SK-MEL-5 (cell line): ENCODE measurements at places on chromosomes 3 and 15. TPM values are rescaled to one million over a fixed set of nuclear protein-coding genes. Genes with fewer than 3 reads are reported as not detected.

DNA sequence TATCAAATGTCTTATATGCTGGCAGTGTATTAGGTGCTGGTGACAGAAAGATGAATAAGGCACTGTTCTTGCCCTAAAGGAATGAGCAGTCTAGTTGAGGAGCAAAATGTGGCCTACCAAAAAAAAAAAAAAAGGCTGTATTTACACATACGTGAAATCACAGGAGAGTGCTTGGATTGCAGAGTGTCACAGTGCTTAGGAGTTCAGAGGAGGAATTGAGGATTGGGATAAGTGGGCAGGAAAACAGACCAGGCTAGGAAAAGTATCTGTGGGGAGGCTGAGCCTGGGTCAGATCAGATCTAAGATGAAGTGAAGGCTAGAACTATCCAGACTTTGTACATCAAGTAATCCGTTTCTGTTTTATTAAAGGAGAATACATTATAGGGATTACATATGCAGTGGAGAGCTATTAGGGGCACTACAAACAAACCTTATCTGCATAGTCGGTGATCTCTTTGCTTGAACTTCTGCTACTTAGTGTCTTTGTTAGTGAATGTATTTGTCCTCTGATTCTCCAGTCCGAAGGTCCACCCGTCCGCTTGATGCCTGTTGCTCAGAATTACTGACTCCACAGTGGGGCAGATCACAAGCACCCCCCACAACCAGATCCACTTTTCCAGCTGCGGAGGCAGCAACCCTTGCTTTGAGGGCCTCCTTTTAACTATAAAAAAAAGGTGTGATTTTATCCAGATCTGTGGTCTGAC lies 80.0 kb downstream of the FNDC3B start:
- DNase-seq, result no peak

- DNase-seq, result no peak
Measured at GRCh38 chr3:45164056-45164455, 17.9 kb upstream of the CDCP1 start.

DNA sequence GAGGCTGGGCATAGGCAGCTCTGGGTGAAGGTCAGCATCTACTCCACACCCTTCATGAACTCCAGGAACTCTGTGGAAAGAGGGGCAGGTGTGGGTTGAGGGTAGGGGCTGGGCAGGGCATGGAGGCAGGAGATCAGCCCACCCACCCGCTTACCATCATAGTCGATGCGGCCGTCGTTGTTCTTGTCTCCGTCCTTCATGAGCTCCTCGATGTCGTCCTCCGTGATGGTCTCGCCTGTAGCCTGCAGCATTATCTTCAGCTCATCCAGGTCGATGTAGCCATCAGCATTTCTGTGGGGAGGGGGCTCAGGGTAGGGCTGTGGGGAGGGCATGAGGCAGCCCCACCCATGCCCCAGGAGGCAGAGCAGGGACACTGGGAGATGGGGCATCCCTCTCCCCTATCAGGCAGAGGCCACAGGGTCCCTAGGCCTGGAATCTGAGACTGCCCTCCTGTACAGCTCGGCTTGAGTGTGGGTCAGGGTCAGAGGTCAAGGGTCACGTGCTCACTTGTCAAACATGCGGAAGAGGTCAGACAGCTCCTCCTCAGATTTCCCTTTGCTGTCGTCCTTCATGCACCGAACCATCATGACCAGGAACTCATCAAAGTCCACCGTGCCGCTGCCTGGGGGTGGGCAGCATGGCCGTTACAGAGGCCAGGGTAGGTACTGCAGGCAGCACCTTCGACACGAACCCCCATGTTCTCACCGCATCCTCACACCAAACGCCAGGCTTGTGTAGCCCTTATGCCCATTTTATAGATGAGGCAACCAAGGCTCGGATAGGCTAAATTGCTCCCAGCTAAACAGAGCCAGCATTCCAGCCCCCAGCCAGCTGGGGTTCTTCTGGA lies 2.4 kb downstream of the TNNC1 start:
- DNase-seq, result no peak

DNA sequence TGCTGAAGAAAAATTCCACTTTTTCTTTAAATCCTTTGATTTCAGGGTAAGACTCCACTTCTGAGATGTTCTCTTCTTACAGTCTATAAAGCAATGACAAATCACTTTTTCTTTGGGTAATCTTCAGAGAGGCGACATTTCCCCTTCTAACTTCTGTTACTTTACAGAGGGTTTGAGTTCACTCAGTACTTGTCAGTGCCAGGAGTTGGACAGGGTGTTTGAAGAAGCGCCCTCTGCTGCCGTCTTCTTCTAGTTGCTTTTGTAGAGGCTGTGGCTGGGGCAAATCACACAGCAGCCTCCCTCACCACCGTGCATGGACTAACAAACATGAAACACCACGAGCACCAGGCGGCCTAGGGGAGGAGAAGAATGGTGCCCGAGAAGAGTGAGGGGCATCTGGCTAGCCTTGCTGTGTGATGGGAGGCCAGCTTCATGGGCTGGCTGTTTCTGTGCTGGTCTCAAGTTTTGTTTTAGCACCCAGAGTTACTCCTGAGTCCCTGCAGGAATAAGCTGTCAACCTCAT lies at the start of gene CD80:
CD80 (minus strand) TSS at position 174 of the 523 bp plus-strand sequence. CDS start 1,886 bp downstream, outside the sequence.
- peak; percentile 74 for DNase-seq

Gene GOLGA6L7
- not detected in 2 replicates for total RNA-seq

Gene ZNF660
- total RNA-seq, result 0.03 TPM in 2 replicates

Gene CDHR4
- total RNA-seq, result not detected in 2 replicates

GRCh38 chr15:69014454-69014853 lies at the start of gene NOX5:
NOX5 (plus strand) TSS chr15:69014695; CDS start chr15:69014736, 41 bp downstream.
- peak; percentile 28 for DNase-seq

Gene CA12
- total RNA-seq, result 17.4 and 19.2 TPM in 2 replicates

DNA sequence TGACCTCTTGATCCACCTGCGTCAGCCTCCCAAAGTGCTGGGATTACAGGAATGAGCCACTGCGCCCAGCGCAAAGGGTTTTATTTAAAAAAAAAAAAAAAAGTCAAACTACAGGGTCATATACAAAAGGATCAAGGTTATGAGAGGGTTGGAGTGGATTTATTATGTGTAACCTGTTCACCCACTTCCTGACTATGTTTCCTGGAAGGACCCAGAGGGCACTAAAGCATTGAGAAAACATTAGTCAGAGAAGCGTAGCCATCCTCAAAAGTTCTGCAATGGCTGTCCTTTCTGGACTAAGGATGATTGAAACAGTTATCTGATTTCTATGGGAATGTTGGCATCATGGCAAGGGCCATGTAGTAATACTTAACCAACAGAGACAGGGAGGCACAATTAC lies 7.3 kb upstream of the SCAPER start:
- no peak for DNase-seq

GRCh38 chr3:127043731-127044510 lies 61.0 kb downstream of the PLXNA1 start:
- no peak for DNase-seq

- no peak for DNase-seq
Measured at GRCh38 chr3:52062505-52062904, 6.1 kb upstream of the DUSP7 start.

GRCh38 chr15:24747376-24747775 lies 71.8 kb downstream of the NPAP1 start:
- DNase-seq, result no peak

Gene HTR3E
- total RNA-seq, result not detected in 2 replicates
